Vagina (tissue), 2 donors: ENCODE measurements at places on chromosomes 13 and 19. TPM values are rescaled to one million over a fixed set of nuclear protein-coding genes. Genes with fewer than 3 reads are reported as not detected.

DNA sequence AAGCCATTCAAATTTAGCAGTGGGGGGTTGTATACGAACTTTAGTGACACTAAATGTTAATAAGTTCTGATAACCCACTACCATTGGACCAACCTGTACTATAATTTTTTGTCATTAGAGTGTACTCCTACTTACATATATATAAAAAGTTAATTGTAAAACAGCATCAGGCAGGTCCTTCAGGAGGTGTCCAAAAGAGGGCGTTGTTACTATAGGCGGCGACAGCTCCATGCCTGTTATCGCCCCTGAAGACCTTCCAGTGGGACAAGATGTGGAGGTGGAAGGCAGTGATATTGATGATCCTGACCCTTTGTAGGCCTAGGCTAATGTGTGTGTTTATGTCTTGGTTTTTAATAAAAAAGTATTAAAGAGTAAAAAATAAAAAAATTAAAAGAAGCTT is 27.5 kb downstream of the SPRYD7 start:
- no peak for DNase-seq
- peaks cover 6% of the 10 kb centered on the region for H3K36me3 ChIP-seq
- no peaks in the 10 kb centered on the region for H3K4me1 ChIP-seq

The ZNF813 gene
- 4.2 TPM for total RNA-seq

GRCh38 chr13:85864963-85865530 is 65.8 kb upstream of the SLITRK6 start:
- H3K4me3 ChIP-seq: no peak overlapping the region
- H3K27ac ChIP-seq: no peak overlapping the region
- no peaks in the 10 kb centered on the region for H3K4me1 ChIP-seq

The ZNF383 gene
- total RNA-seq: 6.4 TPM

GRCh38 chr13:20713014-20713376 is 9.5 kb downstream of the IL17D start:
- peak overlapping the region; percentile 72 for H3K27ac ChIP-seq
- no peaks in the 10 kb centered on the region for H3K27me3 ChIP-seq
- H3K4me1 ChIP-seq: peaks cover 20% of the 10 kb centered on the region
- H3K4me3 ChIP-seq: no peak overlapping the region
- no peaks in the 10 kb centered on the region for H3K36me3 ChIP-seq

DNA sequence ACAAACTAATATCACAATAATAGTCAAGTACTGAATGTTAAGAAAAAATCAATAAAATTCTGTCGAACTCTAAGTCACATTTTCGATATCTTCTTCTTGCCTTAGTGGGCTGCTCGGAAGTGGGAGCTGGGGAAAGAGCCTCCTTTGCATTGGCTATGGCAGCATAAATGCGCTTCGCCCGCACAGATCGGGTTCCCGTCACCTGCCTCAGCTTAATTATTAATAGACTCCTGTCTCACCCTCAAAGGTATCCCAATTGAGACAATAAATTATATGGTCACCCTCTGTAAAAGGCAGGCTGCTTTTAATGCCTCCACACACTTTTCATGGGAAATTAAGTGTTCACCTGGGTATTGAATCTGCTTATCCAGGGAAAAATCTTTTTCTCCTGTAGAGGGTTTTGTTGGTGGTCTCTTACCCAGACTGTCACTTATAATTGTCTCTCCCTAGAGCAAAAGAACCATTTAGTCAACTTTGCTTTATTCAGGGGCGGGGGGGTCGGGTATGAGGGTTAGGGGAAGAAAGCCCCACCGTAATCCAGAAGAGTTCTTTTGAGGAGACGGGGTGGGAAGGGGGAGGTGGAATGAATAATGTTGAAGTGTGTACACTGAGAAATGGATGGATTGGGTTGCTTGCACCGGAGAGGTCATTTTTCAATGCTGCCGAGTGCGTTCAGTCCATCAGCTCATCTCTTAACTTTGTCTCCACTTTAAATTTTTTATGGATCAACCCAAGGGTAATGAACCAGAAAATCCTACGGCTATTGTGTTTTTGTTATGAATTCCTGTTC is 682.6 kb upstream of the SGCG start:
- H3K27ac ChIP-seq: no peak overlapping the region
- H3K36me3 ChIP-seq: no peaks in the 10 kb centered on the region
- H3K4me1 ChIP-seq: no peaks in the 10 kb centered on the region

DNA sequence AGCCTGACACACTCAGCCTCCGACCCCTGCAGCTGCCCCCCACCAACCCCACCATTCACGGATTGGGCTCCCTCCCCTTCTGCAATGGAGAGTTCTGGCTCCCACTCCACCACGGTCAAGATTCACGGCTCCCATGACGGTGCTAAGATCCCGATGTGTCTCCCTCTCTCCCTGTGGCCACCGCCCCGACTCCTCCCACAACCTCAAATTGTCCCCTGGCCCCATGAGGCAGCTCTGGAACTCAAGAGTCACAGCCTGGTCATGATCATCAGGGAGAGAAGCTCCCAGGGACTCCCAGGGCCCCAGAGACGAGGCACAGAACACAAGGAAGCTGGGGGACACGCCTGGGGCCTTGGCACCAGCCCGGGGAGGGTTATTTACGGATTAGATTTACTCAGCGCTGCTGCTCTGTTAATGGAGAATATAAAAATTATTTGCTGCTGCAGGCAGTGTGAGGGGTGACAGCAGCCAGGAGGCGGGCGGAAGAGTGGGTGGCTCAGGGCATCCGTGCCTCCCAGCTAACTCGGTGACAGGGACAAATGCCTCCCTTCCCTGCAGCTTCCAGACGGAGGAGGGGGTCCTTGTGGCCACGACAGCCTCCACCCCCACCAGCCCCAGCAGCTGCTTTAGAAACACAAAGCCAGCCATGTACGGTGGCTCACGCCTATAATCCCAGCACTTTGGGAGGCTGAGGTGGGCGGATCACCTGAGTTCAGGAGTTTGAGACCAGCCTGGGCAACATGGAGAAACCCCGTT is 184.2 kb downstream of the PTPRS start:
- H3K27me3 ChIP-seq: no peaks in the 10 kb centered on the region
- no peak overlapping the region for H3K4me3 ChIP-seq
- no peak for DNase-seq
- peaks cover 14% of the 10 kb centered on the region for H3K4me1 ChIP-seq
- H3K36me3 ChIP-seq: no peaks in the 10 kb centered on the region

- no peak overlapping the region for H3K4me3 ChIP-seq
- no peak overlapping the region for H3K27ac ChIP-seq
- no peak for DNase-seq
- H3K36me3 ChIP-seq: no peaks in the 10 kb centered on the region
- H3K4me1 ChIP-seq: no peaks in the 10 kb centered on the region
Observed at GRCh38 chr13:37716420-37717195, 118.0 kb upstream of the POSTN start.

The SERTM1 gene
- total RNA-seq: 16.0 TPM

The SH2D3A gene
- 21.9 TPM for total RNA-seq

- H3K4me1 ChIP-seq: peaks cover 6% of the 10 kb centered on the region
- H3K27me3 ChIP-seq: no peaks in the 10 kb centered on the region
- H3K4me3 ChIP-seq: no peak overlapping the region
- no peaks in the 10 kb centered on the region for H3K36me3 ChIP-seq
- DNase-seq: no peak
- peak overlapping the region; percentile 13 for H3K27ac ChIP-seq
Observed at GRCh38 chr19:55070466-55071128, 5.1 kb upstream of the EPS8L1 start.

DNA sequence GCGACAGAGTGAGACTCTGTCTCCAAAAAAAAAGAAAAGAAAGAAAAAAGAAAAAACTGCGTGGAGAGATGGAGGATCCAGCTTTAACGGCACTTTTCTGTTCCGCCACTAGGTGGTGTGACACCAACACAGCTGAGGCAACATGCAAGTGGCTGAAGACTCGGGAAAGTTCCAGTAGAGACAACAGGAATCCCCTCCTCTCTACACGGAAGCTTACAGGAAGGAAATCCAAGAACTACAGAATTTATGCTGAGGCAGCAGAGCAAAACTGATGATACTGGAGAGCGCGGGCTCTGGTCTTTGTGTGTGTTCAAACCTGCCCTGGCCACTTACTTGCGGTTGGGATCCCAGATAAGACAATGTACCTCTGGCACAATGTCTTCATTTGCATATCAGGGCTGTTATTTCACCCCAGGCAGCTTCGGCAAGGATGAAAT is 9.9 kb downstream of the RANBP3 start:
- no peaks in the 10 kb centered on the region for H3K36me3 ChIP-seq
- H3K4me3 ChIP-seq: no peak overlapping the region
- no peak for DNase-seq
- H3K4me1 ChIP-seq: peaks cover 81% of the 10 kb centered on the region
- H3K27ac ChIP-seq: peak overlapping the region; percentile 90
- H3K27me3 ChIP-seq: no peaks in the 10 kb centered on the region

- no peaks in the 10 kb centered on the region for H3K36me3 ChIP-seq
- peak overlapping the region; percentile 11 for H3K4me3 ChIP-seq
- H3K27ac ChIP-seq: no peak overlapping the region
- no peaks in the 10 kb centered on the region for H3K4me1 ChIP-seq
Observed at GRCh38 chr13:105139380-105140285, 1395.8 kb downstream of the EFNB2 start.

DNA sequence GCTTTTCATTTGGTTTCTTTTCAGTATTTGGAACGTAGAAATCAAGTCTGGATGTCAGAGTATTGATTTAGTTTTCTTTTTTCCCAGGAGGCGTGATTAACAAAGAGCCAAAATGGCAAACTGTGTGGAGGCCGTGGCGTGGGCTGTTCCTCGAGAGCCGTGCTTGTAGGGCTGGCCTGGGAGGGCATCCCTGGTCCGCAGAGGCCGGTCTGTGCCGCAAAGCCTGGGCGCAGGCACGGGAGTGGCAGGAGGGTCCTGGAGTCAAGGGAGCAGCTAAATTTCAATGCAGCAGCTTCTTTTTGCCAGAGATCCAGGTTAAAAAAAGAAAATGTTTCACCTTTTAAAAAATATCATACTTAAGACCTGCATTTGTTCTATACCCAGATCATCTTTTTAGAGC is 13.1 kb upstream of the MCF2L start:
- DNase-seq: no peak
- H3K27me3 ChIP-seq: no peaks in the 10 kb centered on the region
- no peaks in the 10 kb centered on the region for H3K4me1 ChIP-seq
- no peak overlapping the region for H3K4me3 ChIP-seq

DNA sequence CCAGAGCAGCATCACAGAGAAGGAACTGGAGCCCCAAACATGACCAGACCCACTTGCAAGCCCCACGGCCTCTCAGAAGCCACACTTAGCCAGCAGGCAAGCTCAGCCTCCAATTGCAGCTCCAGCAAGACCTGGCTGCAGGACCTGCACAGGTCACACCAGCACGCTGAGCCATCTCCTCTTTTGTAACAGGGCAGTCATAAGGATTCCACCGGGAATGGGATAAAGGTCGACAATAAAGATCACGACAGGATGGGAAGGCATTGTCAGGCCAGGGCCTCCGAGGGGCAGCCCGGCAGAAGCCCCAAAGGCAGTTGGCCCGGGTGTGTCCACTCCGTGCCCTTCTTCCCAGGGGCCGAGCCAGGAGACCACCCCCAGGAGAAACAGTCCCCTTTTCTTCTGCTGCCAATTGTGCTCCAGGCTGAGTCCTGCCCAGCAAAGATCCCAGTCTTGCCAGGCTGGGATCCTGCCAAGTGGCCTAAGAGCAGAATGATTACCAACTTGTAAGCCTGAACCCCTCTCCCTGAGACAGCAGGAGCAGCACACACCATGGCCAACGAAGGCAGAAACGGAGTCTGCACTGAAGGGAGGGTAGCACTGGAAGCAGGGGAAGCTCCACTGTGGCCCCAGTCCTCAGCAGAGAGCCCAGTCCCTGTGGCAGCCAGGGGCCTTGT is 12.5 kb downstream of the PEPD start:
- no peak overlapping the region for H3K27ac ChIP-seq
- DNase-seq: no peak
- H3K27me3 ChIP-seq: no peaks in the 10 kb centered on the region
- no peaks in the 10 kb centered on the region for H3K36me3 ChIP-seq

DNA sequence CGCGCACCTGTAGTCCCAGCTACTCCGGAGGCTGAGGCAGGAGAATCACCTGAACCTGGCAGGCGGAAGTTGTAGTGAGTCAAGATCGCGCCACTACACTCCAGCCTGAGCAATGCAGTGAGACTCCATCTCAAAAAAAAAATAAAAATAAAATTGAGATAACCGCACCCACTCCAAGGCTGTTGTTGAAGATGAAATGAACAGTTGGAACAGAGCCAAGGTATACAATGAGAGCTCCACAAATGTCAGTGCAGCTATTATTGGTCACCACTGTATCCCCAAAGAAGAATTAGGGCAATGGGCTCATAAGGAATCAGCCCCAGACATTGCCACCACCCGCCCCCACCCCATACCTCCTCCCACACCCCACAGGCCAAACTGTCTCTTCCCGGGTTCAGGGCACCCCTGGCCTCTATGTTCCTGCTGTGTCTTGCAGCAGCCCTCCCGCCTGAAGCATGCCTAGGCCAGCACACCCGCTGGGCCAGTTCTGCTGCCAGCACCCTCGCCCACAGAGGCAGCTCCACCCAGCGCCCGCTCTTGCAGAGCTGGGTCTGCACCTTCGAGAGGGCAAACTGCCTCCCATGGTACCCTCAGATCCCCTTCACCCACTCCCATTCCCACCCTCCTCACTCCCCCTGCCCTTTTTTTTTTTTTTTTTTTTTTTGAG is 3.5 kb upstream of the S1PR5 start:
- H3K4me3 ChIP-seq: no peak overlapping the region
- H3K27me3 ChIP-seq: peaks cover 5% of the 10 kb centered on the region
- DNase-seq: no peak
- H3K27ac ChIP-seq: no peak overlapping the region
- H3K4me1 ChIP-seq: peaks cover 32% of the 10 kb centered on the region

- no peaks in the 10 kb centered on the region for H3K36me3 ChIP-seq
- no peaks in the 10 kb centered on the region for H3K4me1 ChIP-seq
- H3K27me3 ChIP-seq: no peaks in the 10 kb centered on the region
- H3K27ac ChIP-seq: no peak overlapping the region
- DNase-seq: no peak
- no peak overlapping the region for H3K4me3 ChIP-seq
Observed at GRCh38 chr13:60329221-60329923, 67.6 kb upstream of the TDRD3 start.

DNA sequence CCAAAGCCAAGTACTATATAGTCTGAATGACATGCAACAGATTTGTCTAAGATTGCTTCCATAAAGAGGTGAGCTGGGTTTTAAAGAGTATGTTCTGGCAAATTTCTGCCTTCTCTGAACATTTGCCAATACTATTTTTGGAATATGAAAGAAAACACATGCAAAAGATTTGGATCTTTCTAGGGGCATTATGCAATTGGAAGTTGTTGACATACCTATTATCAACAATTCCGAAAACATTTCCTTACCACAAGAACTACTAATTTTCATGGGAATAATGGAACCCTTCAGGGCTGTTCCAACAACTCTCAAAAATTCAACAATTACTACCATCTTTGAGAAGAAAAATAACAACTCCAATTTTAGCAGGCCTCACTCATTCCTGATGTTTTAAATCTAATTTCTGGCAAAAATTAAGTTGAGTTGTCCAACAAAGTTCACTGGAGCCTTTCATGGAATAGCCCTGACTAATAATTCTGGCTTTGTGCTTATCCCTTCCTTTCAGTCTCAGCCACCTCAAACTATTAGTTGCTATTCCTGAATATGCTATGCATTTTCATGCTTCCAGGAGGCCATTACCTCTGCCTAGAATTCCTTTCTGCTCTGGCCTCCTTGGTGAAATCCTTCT is 250.0 kb downstream of the RGCC start:
- H3K27ac ChIP-seq: peak overlapping the region; percentile 3
- H3K4me3 ChIP-seq: no peak overlapping the region
- DNase-seq: no peak
- peaks cover 33% of the 10 kb centered on the region for H3K4me1 ChIP-seq

The F10 gene
- total RNA-seq: 16.7 TPM

The ADGRE1 gene
- not detected for total RNA-seq
